Smooth muscle cell of the brain vasculature (primary cell): ENCODE measurements at places on chromosomes 2 and 18.

DNA sequence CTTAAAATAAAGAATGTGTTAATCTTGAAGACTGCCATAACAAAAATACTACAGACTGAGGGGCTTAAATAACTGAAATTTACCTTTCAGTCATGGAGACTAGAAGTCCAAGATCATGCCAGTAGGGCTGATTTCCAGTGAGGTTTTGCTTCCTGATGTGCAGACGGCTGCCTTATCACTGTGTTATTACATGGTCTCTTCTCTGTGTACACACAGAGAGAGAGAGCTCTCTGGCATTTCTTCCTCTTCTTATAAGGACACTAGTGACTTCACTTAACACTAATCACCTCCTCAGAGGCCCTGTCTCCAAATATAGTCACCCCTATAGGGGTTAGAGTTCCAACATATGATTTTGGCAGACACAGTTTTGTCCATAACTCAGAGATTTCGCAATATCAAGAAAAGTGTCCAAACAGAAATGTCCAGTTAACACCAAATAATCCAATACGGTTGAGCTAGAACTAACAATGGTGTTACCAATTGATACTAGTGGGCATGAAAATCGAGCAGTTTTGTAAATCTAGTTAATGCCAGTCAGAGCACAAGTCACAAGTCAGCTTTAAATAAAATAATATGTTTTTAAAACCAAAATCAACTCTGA, 399.8 kb downstream of the ADCYAP1 start:
- no peak for DNase-seq

DNA sequence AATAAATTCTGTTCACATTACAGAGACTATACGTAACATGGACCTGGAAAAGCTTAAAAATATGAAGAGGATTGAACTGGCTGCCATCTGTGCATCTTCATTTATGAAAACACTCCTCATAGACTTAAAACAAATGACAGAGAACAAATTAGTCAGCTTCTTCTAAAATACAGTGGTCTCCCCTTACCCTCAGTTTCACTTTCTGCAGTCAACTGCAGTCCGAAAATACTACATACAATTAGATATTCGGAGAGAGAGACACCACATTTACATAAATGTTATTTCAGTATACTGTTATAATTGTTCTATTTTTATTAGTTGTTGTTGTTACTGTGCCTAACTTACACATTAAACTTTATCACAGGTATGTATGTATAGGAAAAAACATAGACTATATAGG, 6.5 kb downstream of the RNF103 start:
- DNase-seq, result no peak

DNA sequence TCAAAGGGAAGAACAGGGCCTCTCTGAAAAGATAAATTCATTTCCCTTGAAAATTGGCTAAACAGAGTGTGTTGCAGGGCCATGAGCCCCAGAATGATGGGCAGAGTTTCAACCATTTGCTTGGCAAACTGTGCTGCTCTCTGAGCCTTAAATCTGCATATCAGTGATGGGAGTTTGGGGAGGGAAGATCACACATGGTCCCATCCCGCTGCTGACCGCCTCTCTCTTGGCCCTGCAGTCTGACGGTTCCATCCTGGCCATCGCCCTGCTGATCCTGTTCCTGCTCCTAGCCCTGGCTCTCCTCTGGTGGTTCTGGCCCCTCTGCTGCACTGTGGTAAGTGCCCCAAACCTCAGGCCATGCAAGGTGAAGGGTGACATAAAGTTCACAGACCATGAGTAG, 139.0 kb downstream of the ANTXR1 start:
- DNase-seq, result no peak

DNA sequence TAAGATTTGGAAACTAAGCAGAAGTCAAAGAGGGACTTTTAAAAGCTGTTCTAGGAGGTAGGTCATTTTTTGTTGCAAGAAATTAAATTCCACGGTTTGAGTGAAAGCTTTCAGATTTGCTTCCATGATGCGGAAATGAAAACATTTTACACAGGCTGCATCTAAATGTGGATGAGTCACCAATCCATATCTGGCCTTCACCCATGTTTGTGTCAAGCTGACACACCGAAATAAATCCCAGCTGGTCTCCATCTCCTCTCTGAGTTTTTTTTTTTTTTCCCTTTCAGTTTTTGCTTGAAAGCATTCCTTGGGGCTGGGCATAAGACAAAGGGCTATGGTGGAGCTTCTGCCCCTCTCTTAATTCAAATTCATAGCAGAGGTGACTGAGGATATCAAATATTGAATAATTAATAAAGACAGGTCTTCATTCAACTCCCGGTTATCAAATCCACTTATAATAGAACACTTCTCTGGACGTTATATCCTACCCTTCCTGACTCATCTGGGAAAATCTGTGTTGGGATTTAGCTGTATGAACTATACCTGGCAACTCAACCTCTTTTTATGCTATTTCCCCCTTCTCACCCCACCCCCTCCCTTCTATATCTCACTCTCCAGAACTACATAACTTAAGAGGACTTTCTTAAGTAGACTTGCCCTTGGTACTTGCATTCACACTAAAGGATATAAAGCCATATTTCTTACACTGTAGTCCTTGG, 558.3 kb upstream of the GCFC2 start:
- no peak for DNase-seq

DNA sequence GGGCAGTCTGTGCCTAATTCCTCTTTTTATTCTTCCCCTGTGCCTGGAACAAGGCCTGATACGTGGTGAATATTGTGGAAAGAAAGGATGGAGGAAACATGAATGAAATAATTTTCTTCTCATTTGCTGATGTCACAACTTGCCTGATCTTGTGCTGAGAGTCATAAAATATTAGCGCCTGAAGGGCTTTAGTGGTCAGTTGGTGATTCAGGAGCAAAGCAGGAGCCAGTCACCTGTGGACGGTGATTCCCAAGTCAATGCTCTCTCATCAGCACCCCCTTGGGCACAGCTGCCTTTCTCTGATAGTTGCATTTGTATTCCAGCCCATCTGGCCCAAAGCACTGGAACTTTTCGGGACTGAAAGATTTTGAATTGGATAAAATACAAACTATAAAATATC, 502.6 kb upstream of the RAB12 start:
- no peak for DNase-seq

- DNase-seq, result no peak
Measured at GRCh38 chr2:29066271-29066860, 8.0 kb downstream of the PCARE start.

GRCh38 chr2:212428681-212429478, 109.7 kb downstream of the ERBB4 start:
- DNase-seq, result no peak

DNA sequence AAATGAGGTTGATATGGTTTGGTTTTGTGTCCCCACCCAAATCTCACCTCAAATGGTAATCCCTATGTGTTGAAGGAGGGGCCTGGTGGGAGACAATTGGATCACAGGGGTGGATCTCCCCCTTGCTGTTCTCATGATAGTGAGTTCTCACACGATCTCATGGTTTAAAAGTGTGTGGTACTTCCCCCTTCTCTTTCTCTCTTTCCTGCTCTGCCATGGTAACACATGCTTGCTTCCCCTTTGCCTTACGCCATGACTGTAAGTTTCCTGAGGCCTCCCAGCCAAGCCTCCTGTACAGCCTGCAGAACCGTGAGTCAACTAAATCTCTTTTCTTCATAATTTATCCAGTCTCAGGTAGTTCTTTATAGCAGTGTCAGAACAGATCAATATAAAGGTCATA, 24.7 kb upstream of the FAM124B start:
- no peak for DNase-seq
